ENCODE measurements at places on chromosomes 3 and 15.

GRCh38 chr15:99123713-99124451, 19.0 kb downstream of the SYNM start:
- DNase-seq = no peak

GRCh38 chr3:159857840-159858239, 130.8 kb upstream of the IL12A start:
- DNase-seq = no peak

GRCh38 chr3:194245975-194246561, 105.1 kb downstream of the CPN2 start:
- peak; percentile 9 for DNase-seq

- DNase-seq = no peak
Observed at GRCh38 chr3:161069511-161070251, 35.5 kb downstream of the B3GALNT1 start.

- no peak for DNase-seq
Observed at GRCh38 chr3:29581311-29581710, 300.4 kb downstream of the RBMS3 start.

DNA sequence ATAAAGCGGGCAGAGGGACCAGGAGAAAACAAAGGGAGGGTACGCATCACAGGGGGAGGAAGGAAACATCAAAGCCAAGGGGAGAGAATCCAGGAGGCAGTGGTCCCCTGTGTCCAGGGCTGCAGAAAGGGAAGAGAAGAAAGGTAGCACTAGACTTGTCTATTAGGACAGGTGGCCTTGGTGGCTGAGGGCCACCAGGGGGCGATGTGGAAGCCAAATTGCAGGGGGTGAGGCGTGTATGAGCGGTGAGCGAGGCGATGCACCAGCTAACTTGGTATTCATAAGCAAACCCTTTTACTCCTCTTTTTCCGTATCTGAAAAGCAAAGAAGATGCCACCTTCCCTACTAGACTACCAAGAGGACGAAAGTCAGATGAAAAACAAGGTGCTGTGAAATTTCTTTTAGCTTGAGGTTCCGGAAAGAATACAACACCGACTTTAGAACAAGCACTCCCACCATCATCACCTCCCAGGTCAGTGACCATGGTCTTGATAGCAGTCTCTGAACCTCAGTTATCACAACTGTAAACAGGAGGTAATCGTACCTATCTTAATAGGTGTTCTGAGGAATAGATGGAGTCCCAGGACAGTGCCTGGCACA, 654.4 kb upstream of the ADAMTS9 start:
- DNase-seq = no peak

DNA sequence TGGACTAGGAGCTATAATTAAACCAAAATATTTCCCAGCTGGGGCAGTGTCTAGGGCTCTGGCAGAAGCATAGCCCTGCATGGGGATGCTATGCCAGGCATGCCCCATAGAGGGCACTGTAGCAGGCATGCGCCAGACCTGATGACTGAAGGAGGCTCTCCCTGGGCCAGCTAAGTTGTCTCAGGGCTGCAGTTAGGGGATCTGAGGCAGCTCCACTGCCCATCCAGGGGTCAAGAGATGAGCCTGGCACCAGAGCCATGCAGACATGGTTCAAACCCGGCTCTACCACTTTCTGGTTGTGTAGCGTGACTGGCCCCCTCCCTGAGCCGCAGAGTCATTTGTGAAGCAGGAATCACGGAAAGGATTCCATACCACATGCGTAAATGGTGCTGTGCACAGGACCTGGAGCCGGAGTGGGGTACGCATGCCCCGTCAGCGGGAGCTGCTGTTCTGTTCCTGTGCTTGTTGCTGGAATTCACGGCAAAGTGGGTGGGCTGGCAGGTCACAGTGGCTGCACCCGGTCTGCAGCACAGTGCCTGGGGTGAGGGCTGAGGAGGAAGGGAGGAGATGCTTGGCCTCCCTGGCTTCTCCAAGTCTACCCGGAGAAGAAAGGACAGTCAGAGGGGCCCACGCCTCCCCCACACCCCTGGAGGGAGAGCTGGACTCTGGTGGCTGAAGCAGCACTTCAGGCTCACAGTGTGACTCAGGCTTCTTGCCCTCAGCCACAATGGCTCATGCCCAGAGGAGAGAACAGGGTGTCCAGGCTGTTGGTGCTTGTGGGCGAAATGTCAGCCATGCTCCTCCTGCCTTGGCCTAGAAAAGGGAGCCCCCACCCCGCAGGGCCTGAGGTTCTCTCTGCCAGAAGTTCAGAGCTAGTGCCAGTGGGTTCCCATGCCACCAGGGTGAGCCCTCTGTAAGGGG, 43.1 kb downstream of the DNASE1L3 start:
- DNase-seq = peak; percentile 84

DNA sequence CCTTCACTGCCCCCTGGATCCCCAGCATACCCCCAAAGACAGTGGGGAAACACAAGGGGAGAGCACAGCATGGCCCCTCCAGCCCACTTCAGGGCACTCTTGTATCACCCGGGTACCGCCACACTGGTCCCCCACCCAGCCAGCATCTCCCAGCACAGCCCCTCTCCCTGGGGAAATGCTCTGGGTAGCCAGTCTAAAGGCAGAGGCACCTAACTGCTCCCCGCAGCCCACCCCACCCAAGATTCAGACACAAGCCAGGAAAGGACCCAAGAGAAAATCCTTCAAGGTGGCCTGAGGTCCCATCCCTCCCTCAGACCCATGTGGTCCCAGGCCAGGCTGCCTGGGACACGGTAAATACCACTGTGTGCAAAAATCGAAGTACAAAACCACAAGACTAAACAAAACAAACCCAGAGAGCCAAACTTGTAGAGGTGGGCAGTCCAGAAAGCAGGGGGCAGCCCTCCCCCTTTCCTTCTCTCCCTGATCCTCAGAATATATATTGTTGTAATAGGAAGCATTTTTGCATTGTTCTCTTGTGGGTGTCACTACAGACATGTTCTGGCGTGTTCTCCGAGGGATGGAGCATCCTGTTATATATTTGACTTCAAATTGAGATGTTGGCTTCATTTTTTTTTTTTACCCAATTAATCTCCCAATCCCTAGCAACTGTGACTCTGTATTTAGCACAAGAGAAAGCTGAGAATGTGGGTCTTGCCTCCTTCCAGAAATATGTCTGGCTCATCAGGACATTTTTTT, 51.7 kb downstream of the GRIP2 start:
- DNase-seq = no peak

DNA sequence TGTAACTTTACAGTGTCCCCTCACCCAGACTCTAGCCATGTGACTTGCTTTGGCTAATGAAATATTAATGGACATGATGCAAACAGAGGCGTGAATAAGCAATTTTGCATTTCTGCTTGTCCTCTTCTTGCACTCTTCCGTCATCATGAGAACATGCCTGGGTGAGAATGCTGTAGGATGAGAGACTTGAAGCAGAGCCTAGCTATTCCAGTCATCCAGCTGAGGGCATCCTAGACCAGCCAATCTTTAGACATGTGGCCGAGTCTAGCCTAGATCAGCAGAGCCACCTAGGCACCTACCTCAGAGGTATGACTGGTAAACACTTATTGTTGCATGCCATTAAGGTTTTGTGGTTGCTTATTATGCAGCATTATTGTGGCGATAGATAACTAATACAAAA, 450.5 kb upstream of the AZI2 start:
- no peak for DNase-seq

DNA sequence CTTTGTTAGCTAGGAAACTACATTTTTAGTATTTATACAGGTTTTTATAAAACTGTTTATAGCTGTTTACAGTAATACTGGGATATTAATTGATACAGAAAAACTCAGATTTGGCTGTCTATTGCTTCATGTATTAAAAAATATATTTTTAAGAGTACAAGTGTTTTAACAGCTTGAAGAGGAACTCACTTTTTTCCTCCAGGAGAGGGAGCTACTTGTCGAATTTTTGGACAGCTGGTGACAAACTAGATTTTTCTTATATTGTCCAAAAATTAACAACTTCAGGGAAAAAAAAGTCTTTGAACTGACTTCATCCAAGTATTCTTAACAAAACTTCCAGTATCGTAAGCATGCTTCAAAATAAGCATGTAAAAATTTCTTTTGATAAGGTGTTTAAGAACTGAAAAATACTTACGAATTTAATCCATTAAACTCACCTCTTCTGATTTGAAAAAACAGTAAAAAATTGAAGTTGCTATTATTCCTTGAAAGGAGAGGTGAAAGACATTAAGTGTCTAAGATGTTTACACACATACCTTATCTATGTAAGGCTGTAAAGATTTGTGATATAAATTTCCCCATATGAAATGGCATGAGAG, 4.0 kb downstream of the DIPK2A start:
- DNase-seq = no peak

DNA sequence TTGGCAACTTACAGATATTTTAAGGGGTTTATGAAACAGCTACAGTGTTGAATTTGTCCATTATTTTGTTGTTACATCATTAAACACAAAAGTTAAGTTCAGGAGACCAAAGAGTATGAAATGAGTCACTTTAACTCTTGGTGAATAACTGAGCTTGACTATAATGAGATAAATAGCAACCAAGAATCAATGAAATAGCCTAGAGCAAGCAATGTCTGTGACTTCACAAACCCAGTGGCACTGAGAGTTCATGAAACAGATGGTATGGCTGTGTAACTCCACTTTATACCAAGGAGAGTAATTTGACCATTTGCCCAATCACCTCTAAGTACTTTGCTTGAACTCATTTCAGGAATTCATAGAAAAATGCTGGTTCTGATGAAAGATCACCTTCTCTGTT, 169.6 kb upstream of the GADL1 start:
- no peak for DNase-seq

DNA sequence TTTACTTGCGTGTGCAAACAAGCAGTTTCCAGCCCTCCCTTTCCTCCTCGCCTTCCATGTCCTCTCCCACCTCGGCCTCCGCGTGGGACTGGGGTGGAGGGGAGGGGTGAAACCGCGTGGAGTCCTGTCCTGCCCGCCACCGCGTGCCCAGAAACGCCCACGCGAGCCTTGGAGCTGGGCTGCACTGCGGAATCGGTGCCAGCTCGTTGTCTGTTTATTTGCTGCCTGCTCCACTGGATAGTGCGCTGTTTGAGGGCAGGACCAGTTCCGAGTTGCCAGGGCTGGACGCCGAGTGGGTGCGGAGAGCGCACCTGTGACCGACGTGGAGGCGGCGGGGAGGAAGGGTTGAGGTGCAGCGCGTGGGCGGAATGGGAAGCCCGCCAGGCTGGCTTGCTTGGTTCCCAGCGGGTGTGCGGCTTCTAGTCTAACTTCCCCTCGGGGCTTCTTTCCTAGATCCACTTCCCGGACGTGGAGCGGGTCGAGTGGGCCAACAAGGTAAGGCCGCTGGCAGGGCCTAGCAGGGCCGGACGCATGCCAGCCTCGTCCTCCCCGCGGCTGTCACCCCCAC, 17.3 kb downstream of the ESYT3 start:
- DNase-seq = no peak
